ENCODE measurements at places on chromosomes 16 and 17.

GRCh38 chr16:35862242-35862641 is 2402.8 kb downstream of the TP53TG3F start:
- DNase-seq = no peak

DNA sequence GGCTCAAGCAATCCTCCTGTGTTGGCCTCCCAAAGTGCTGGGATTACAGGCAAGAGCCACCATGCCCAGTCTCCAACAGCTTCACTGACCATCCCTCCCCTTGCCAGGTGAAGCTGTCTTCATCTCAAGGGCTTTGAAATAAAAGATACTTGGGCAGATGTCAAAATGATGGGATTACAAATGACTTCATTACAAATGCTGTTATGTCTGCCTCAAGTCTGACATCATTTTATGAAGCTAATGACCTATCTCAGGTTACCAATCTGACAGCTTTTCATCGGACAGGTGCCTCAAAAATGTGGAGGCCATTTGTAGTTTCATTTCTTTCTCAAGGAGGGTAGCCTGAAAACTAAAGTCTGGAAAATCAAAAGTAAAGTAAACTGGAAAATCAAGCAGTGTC is 323.7 kb upstream of the TBX2 start:
- no peak for DNase-seq

DNA sequence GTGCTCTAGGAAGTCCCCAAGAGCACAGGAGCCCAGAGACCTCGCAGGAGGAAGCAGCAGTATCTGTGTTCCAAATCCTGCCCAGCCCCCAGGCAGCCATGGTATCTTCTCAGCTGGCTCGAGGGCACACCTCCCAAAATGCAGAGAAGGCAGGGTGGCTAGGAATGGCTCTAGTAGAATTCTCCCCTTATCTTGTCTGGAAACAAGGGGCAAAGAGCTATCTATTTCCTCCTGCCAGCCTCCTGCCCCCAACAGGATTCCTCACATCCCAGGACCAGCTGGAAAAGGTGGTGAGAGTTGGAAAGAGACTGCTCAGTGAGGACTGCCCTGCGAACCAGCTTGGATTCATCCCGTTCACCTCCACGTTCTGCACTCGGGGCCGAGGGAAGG is 8.6 kb upstream of the TSPOAP1 start:
- no peak for DNase-seq

DNA sequence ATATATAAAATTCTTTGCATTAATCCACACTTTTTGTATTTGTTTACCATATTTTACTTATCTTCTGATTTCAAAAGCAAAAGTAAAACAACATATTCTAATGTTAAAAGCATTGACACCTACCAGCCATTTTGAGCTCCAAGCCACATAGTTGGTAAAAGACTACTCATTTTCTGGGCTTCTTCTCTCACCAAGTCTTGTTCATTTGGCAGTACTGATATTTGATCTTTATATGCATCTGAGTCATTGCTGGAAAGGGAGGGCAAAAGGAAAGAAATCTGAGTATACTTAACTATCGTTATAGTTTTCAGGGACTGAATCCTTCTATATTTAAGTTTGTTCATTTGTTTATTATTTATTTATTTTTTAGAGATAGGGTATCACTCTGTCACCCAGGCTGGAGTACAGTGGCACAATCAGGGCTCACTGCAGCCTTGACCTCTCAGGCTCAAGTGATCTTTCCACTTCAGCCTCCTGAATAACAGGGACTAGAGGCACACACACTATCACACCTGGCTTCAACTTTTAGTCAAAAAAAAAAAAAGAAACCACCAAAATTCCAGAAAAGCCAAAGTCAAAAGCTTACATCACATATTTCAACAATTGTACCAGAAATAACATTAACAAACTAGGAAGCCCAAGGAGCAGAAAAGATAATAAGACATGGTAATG is 121.0 kb upstream of the TOB1 start:
- DNase-seq = peak; percentile 64

GRCh38 chr17:40480501-40481003 is 20.9 kb downstream of the TNS4 start:
- no peak for DNase-seq

GRCh38 chr17:77528516-77529327 is 388.0 kb downstream of the SEC14L1 start:
- DNase-seq = no peak

DNA sequence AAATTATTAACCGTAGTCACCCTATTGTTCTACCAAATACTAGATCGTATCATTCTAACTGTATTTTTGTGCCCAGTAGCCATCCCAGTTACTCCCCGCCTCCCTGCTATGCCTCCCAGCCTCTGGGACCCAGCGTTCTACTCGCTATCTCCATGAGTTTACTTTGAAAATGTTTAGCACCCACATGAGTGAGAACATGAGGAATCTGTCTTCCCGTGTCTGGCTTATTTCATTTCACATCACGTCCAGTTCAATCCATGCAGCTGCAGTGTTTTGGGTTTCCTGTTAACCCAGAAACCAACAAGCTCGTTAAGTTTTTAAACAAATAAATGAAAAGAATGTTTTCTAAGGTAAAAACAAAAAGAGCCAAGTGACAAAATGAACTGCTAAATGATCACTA is 82.1 kb downstream of the VPS53 start:
- DNase-seq = no peak

GRCh38 chr17:5500589-5501391 is 14.4 kb downstream of the MIS12 start:
- peak; percentile 80 for DNase-seq

GRCh38 chr16:89687092-89687940 is 827 bp downstream of the CDK10 start:
- peak; percentile 52 for DNase-seq

DNA sequence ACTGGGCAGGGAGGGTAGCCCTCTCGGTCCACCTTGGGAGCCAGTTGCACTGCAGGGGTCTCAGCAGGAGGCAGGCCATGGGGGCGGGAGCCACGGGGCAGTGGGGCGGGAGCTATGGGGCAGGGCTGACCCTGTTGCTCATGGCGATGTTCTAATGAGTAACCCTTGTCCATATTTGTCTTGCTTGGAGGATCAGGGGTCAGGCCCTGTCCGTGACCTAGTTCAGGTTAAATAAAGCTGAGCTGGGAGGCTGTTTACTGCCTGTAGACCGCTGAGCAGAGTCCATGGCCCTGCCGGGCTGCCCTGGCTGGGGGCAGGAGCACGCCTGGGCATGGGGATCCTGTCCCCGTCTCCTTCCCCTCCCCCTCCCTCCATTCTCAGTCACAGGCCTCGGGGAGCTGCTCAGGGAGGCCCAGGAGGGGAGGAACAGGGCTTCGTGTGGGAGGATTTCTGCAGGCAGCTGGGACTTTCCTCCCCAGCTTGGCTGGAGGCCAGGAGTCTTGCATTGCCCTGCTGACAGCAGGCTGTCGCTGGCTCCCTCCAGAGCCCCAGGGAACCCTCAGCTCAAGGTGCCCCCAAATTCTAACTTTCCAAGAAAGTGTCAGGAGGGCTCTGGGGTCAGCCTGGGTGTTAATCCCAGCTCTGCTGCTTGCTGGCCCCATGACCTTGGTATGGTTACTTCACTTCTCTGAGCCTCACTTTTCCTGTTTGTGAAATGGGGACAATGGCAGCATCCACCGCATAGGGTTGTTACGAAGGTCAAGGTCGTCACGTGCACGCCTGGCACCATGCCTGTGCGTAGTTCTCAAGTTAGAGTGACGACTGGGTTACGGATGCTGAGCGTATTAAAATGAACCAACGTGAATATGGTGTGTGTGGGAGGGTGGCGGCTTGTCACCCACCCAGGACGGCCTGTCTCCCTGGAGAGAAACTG is 6.1 kb upstream of the SERPINF2 start:
- DNase-seq = no peak

DNA sequence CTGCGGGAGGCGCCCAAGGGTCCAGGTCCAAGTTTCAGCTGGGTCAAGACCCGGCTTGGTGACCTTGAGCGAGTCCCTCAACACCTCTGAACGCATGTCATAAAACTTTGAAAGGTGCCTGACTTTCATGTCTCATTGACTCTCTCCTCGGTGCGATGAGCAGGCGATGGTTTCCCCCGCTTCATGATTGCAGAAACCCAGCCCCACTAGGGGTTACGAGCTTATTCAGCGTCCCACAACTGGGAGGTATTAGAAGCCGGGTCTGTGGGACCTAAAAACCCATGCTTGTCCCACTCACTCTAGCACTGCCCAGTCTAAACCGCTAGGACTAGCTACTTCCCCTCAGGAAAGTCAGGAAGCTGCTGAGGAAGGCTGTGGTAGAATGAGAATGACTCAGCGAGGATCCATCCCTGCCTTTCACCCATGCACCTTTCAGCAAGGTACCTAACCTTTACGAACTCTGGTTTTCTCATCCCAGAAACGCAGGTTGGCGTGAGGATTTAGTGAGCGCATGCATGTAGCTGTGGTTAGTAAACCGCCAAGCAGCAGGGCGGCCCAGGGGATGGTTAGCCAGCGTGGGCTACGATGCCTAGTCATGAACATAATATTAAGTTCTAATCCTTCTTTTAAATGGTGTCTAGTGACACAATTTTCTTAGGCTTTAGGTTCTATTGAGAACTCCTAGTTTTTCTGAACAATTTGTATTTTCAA is 26.2 kb upstream of the RFFL start:
- DNase-seq = no peak

DNA sequence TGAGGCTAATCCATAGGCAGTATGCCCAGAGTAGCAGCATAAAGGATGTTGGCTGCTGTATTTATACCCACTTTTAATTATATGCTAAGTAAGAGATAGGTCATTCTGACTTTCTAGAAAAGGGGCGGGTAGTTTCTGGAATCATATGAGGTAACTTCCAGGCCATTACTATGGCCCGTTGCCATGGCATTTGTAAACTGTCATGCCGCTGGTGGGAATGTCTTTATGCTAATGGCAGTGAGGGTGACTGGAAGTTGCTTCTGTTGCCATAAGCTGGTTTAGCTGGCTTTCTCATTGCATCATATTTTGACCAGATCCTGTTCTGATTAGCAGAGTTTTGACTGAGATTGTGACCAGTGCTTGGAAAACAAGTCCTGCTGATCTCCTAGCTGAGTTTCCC is 929.6 kb upstream of the CDH8 start:
- DNase-seq = no peak

DNA sequence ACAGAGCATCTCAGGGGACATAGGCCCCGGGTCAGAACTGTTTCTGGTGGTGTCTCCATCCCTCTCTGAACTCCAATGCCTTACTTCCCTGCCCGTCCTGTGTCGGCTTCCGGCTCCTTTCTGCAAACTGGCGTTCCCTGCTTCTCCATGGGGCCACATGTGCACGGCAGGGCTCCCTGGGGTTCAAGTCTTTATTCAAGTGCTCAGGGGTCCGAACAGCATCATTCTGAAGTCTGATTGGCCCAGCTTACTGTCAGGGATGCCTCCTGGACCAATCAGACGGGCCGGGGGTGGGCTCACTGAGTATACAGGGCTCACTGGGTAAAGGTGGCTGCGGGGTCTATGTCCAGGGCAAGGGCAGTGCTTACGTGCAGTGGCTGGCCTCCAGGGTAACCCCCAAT is 17.1 kb downstream of the C16orf82 start:
- no peak for DNase-seq

GRCh38 chr16:78444-79150 is 572 bp downstream of the MPG start:
- DNase-seq = peak; percentile 51

GRCh38 chr17:61813211-61813610 is 50.1 kb downstream of the BRIP1 start:
- DNase-seq = peak; percentile 52

DNA sequence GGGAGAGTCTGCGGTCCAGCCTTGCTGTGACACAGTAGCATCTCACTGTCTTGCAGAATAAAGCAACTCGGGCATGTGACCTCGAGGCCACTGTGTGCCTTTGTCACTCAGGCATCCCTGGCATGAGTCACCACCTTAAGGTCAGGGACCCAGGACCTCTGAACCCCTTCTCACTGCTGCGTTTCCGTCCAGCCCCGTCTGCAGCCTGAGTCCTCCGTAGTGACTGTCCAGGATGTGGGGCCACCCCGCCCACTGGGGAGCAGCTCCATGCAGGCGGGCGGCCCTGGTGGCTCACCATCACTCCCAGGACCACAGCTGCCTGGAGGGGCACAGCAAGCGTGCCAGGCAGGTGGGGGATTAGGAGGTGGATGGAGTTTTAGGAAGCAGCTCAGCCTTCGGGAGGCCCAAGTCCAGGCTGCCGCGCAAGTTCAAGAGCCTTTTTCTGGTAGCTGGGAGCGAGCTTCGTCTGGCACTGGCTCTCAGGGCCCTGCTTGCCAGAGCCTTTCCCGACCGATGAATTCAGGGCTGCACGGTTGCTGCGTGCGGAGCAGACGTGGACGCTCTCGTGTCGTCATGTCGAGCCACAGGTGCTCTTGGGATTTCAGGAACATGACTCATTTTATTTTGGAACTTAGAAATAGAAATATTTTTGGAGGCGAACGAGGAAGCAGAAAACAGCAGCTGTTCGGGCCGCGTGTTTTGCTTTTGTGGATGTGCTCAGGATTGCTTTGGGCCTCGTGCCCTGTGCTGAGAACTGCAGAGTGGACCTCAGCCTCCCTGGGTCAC is 16.8 kb downstream of the KCTD5 start:
- DNase-seq = no peak

DNA sequence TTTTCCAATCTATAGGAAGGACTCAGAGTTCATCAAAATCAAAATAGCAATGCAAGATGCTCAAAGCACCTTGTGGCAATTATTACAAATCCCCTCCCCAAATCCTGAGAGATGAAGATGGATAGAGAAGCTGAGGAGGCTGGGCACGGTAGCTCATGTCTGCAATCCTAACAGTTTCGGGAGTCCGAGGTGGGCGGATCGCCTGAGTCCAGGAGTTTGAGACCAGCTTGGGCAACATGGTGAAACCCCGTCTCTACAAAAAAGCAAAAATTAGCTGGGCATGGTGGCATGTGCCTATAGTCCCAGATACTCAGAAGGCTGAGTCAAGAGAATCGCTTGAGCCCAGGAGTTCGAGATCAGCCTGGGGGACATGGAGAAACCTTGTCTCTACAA is 8.6 kb downstream of the TBC1D16 start:
- no peak for DNase-seq

- peak; percentile 85 for DNase-seq
Measured at GRCh38 chr17:7836596-7837407, 2.8 kb downstream of the KDM6B start.

GRCh38 chr17:50793007-50793406 is 25.7 kb upstream of the ANKRD40CL start:
- DNase-seq = no peak

- no peak for DNase-seq
Measured at GRCh38 chr16:46889942-46890300, 5.8 kb downstream of the GPT2 start.

Data from astrocyte (in vitro differentiated cells and primary cell).